Activated CD4-positive, alpha-beta T cell treated with anti-CD3 and anti-CD28 coated beads for 1 hour (primary cell): ENCODE measurements at places on chromosomes 16 and 17.
A peak's percentile ranks its signal among the peaks of the same experiment; 100 is the strongest.

- DNase-seq: no peak
Measured at GRCh38 chr17:72349491-72349995, 228.7 kb downstream of the SOX9 start.

- no peak for DNase-seq
Measured at GRCh38 chr17:27544350-27545131, 86.4 kb upstream of the LGALS9 start.

DNA sequence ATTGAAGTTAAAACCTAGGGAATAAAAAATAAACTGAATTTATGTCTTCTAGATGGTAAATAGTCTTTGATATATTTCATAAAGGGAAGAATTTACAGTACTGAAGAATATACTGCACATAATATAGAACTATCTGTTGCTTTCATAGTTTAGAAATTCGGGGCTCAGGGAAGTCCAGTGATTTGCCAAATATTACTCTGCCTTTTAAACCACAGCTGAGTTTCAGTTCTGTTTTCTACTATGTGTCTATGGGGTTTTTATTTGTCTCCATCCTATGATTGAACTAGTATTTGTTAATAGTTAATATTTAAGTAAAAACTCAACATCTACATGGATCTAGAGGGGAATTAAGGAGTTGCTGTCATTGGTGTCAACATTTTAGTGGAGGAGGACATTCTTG is 715.0 kb upstream of the CDH8 start:
- no peak for DNase-seq

- no peak for DNase-seq
Measured at GRCh38 chr17:66420961-66421371, 118.6 kb downstream of the PRKCA start.

GRCh38 chr17:63337579-63337978 is 108.5 kb downstream of the CYB561 start:
- DNase-seq: no peak

DNA sequence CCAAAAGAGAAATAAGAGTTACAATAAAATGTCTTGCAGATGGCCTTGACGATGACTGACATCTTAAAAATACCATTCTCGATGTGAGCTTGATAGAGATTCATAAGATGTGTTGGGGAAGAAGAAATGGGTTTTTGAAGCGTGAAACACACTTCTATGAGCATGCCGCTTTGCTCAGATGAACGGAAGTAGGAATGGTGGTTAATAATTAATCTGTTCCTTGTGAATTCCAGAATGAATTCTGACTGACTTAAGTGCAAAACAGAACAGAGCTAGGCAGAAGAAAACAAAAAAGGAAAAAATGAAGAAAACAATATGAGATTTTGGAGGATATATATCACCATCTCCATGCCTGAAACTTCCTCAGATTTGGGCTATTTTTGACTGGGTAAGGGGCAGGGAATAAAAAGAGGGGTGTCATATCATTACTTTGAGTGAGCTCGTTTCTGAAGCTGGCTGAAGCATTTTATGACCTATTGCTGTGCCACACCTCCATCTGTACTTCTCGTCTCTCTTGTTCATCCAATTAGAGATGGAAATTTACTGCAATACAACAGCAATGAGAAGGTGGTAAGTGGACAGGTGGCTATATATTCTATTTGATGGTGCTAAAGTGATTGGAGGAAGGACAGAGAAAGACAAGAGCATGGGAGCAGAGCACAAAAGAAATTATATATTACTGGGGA is 1152.0 kb upstream of the CDH8 start:
- no peak for DNase-seq

GRCh38 chr16:49789616-49790015 is 66.3 kb downstream of the ZNF423 start:
- DNase-seq: no peak

DNA sequence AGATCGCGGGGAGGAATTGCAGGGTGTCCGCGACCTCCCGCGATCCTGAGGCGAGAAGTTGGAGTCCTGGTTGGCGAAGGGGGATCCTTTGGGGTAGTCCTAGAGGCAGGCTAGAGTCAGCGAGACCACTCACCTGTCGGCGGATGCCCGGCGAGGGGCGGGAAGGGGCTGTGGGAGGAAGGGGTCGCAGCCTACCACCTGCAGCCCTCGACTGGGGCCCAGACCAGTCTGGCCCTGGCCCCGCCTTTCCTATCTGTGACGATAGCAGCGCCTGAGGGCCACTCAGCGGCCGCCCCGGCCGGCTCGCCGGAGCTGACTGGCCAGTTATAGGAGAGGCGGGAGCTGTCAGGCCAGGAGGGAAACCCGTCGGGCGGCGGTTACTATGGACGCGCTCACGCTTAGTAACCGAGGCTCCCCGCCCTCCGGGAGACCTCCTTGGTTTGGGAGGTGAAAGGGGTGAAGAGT is at the start of gene TEKT3:
Gene TEKT3 (minus strand): TSS at position 213 of the 465 bp plus-strand sequence. CDS start 10,012 bp downstream, outside the sequence.
- no peak for DNase-seq

- no peak for DNase-seq
Measured at GRCh38 chr16:24771132-24771778, 41.8 kb downstream of the TNRC6A start.

GRCh38 chr16:89375686-89376085 is 114.7 kb downstream of the ANKRD11 start:
- no peak for DNase-seq

GRCh38 chr17:79412886-79413390 is 197.9 kb downstream of the RBFOX3 start:
- no peak for DNase-seq

DNA sequence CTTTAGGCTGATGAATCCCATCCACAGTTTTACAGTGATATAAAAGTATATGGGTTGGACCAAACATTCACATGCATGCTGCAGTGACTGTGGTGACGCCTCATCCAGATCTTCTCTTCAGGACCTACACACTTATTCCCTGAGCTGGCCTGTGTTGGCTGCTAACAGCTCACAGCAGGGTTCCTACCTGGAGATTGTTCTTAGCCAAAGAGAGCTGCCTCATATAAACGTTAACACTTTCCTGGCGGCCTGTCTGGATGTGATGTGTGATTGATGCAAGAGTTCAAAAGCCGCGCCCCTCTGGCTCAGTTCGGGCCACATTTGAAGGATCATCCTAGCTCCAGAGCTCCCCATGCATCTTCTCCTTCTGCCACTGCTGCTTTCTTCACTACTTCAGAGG is 93.0 kb upstream of the NETO2 start:
- no peak for DNase-seq

- no peak for DNase-seq
Measured at GRCh38 chr16:52976539-52977167, 76.0 kb downstream of the CHD9NB start.

- peak; percentile 37 for DNase-seq
Measured at GRCh38 chr16:67547423-67548264, 14.7 kb upstream of the CTCF start.

GRCh38 chr17:57506774-57507127 is 238.3 kb downstream of the CCDC182 start:
- no peak for DNase-seq

DNA sequence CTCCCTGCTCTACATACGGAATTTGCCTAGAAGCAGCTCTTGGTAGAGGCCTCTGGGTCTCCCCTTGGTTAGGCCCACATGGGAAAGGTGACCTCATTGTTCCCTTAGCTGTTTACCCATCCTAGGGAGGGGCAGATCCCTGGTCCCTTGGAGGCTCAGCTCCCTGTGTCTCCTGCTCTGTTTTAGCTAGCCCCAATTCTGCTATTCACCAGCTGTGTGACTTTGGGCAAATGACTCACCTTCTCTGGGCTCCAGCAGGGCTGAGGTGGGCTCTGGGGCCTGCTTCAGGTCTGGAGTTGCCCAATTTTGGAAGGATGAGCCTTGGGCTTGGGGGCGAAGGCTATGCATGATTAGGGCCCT is 3.9 kb downstream of the ABCC3 start:
- DNase-seq: no peak

GRCh38 chr17:13306310-13306962 is 288.6 kb upstream of the ELAC2 start:
- no peak for DNase-seq

- DNase-seq: no peak
Measured at GRCh38 chr16:69881141-69881540, 70.0 kb upstream of the CLEC18A start.

DNA sequence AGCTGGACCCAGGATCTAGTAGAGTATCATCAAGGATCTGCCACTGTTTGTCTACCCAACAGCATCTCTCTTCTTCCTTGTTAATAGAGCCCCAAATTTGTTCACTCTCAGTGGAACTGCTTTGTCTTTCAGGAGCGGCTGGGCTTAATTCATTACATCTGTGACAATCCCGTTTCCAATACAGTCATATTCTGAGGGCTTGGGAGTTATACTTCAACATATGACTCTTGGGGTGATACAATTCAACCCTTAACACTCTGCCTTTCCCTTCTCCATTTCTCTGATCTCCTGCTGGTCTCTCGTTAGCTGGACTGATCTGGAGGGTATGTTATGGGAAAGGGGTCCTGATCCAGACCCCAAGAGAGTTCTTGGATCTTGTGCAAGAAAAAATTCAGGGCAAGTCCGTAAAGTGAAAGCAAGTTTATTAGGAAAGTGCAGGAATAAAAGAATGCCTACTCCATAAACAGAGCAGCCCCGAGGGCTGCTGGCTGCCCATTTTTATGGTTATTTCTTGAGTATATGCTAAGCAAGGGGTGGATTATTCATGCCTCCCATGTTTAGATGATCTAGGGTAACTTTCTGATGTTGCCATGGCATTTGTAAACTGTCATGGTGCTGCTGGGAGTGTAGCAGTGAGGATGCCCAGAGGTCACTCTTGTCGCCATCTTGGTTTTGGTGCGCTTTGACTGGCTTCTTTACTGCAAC is 42.4 kb downstream of the IQCK start:
- DNase-seq: no peak

DNA sequence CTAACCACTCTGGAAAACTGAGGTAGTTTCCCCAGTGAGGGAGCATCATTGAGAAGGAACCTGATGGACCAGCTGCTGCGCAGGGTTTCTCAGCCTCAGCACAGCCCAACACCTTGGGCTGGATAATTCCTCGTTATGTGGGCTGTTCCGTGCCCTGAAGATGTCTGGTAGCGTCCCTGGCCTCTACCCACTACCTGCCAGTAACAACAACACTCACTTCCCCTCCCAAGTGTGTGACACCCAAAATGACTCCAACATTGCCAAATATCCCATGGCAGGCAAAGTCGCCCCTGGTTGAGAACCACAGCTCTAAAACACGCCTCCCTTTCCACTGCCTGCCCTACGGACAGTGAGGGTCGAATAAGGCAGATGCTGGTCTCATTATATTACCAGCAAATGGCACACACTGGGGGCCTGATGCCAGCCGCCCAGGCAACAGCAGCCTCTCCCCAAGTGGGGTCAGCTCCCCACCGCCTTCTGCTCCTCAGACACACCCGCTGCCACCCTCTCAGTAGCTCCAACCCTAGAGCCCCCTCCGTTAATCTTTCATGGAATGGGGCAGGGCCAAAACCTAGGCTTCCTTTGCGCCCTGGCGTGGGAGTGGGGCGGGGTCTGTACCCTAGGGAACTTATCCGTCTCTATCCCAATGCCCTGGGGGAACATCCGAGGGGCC is 1.0 kb downstream of the RHBDF2 start:
- DNase-seq: no peak

GRCh38 chr17:79942591-79943346 is 92.9 kb downstream of the TBC1D16 start:
- no peak for DNase-seq

GRCh38 chr16:25633549-25633948 is 58.2 kb upstream of the HS3ST4 start:
- DNase-seq: no peak

- DNase-seq: no peak
Measured at GRCh38 chr17:47287639-47288038, 34.0 kb downstream of the ITGB3 start.

DNA sequence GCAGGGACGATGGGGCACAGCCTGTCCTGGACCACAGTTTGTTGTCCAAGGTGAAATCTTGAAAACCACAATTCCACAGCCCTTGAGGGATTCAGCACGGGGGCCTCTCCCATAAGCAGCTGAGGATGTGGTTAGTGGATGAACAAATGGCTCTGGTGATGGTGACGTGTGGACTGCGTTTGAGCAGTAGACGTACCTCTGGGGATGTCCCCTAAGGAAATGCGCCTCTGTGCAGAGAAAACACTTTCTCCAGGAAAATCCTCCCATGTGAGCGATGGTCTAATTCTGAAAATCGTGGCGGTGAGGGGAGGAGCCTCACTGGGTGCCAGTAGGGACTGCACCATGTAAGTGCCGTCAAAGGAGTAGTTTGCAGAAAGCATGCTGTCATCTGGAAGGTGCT is 2.7 kb upstream of the SEPTIN12 start:
- no peak for DNase-seq

- peak; percentile 35 for DNase-seq
Measured at GRCh38 chr17:1203111-1203966, 23.6 kb upstream of the ABR start.

DNA sequence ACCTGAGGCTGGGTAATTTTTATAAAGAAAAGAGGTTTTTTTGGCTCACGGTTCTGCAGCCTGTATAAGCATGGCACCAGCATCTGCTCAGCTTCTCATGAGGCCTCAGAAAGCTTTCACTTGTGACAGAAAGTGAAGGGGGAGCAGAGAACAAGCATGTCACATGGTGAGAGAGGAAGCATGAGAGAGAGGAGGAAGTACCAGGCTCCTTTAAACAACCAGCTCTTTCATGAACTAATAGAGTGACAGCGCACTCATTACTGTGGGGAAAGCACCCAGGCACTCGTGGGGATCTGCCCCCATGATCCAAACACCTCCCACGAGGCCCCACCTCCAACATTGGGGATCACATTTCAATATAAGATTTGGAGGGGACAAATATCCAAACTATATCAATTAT is 86.8 kb downstream of the USP32 start:
- no peak for DNase-seq

- no peak for DNase-seq
Measured at GRCh38 chr17:6080711-6081430, 10.7 kb downstream of the WSCD1 start.

GRCh38 chr16:62135446-62135845 is 99.2 kb upstream of the CDH8 start:
- DNase-seq: no peak

DNA sequence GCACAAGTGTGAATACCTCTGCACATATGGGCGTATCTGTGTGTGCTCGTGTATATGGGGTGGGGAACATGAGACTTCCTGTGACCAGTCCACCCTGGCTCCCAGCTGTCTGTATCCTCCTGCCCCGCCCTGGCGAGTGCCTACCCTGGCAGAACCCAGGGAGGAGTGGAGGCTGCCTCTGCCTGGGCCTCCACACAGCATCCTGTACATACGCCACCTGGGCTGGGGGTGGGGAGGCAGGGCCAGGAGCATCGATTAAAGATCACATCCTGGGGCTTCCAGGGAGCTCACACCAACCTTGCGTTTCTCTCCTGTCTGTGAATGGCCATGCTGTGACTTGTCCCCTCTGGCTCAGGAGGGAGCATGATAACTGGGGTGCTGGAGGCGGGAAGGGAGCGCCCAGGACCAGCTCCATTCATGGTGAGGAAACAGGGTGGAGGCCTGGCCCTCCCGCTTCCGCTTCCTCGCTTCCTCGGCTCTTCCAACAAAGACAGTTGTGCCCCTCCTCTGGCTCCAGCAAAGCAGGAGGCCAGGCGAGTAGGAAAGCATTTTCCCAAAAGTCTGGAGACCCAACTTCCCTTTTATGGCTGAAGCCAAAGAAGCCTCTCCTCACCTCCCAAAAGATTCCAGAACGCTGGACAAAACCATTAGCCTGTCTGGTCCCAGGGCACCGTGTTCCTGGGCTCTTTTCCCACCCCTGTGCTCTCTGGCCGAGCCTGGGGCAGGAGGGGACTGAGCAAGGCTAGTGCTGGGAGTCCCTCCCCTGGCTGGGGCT is 22.9 kb downstream of the ADAM11 start:
- no peak for DNase-seq
